ENCODE measurements at places on chromosomes 7 and 10.

DNA sequence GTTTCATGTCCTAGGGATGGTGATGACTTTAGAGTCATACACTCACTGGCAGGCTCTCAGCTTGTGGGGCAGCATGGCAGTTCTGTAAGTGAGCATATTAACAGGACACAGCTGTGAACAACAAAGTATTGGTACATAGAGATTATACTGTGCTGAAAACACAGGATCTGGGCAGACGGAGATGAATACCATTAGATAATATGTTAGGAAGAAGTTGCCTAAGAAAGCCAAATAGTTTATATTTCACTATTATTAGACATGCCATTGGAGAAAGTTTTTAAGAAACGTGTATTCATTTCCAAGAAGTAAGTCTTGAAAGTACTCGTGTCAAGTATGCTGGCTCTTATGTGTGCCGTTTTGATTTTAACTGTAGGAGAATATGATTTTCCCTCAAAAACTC, 274.5 kb downstream of the INHBA start:
- DNase-seq: no peak
- H3K36me3 ChIP-seq: no peaks in the 10 kb centered on the region
- no peak overlapping the region for H3K27ac ChIP-seq
- H3K4me3 ChIP-seq: no peak overlapping the region

- no peak for DNase-seq
- no peak overlapping the region for H3K4me3 ChIP-seq
- H3K27me3 ChIP-seq: no peaks in the 10 kb centered on the region
- H3K4me1 ChIP-seq: no peaks in the 10 kb centered on the region
- H3K36me3 ChIP-seq: no peaks in the 10 kb centered on the region
These were observed 130.9 kb upstream of the PRR15 start for GRCh38 chr7:29432721-29433120.

GRCh38 chr7:47069385-47070076, 512.4 kb downstream of the TNS3 start:
- DNase-seq: no peak
- no peak overlapping the region for H3K4me3 ChIP-seq
- no peak overlapping the region for H3K27ac ChIP-seq
- H3K36me3 ChIP-seq: no peaks in the 10 kb centered on the region
- no peaks in the 10 kb centered on the region for H3K27me3 ChIP-seq

DNA sequence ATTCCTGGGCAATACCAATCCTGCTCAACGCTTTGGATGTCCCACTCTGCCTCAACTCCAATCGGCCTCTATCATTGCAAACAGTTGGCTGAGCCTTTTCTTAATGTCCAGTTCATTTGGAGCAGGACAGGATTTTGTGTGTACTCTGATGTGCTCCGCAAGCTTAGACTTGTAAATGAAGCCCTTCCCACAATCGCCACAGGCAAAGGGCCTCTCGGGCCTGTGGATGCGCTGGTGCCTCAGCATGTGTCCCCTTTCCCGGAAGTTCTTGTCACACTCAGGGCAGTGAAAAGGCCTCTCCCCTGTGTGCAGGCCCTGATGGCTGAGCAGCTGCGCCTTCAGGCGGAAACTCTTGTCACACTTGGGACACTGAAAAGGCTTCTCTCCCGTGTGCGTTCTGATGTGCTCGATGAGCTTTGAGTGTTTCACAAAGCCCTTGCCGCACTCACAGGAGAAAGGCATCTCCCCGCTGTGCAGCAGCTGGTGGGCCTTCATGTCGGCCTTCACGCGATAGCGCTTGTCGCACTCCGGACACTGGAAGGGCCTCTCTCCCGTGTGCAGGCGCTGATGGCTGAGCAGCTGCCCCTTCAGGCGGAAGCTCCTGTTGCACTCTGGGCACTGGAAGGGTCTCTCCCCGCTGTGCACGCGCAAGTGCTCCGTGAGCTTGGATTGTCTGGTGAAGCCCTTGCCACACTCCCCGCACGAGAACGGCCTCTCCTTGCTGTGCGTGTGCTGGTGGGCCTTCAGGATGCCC, 20.0 kb downstream of the ZNF786 start:
- no peak overlapping the region for H3K4me3 ChIP-seq
- DNase-seq: no peak
- no peaks in the 10 kb centered on the region for H3K27me3 ChIP-seq
- peaks cover 7% of the 10 kb centered on the region for H3K36me3 ChIP-seq
